Kidney epithelial cell (primary cell): ENCODE measurements at places on chromosomes 11 and 22. TPM values are rescaled to one million over a fixed set of nuclear protein-coding genes. Genes with fewer than 3 reads are reported as not detected.

GRCh38 chr11:62501432-62501891 is 45.1 kb downstream of the AHNAK start:
- DNase-seq = no peak

DNA sequence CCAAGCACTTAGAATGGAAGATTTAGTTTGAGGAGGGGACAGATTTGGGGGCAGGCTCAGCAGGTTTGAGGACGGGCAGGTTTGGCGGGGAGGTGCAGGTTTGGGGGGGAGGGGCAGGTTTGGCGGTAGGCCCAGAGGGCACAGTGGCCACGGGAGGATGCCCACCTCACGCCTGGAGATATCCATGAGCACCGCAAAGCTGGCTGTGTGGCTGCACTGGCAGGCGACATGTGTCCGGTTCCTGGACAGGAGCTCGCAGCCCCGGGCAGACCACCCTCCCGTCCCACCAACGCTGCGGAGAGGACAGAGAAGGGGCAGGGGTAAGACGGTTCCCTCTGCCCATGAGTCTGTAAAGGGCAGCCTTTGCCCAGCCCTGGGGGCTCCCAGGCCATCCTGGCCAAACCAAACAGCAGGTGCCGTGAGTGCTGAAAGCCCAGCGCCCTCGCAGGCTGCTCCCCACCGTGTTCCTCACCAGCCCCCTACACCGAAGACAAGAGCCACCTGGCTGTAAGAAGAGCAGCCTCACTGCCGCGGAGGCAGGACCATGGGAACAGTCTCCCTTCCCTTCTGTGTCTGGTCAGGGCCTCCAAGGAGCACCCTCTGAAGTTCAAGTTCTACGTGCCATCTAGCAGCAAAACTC is 43.0 kb downstream of the TRMU start:
- DNase-seq = no peak

DNA sequence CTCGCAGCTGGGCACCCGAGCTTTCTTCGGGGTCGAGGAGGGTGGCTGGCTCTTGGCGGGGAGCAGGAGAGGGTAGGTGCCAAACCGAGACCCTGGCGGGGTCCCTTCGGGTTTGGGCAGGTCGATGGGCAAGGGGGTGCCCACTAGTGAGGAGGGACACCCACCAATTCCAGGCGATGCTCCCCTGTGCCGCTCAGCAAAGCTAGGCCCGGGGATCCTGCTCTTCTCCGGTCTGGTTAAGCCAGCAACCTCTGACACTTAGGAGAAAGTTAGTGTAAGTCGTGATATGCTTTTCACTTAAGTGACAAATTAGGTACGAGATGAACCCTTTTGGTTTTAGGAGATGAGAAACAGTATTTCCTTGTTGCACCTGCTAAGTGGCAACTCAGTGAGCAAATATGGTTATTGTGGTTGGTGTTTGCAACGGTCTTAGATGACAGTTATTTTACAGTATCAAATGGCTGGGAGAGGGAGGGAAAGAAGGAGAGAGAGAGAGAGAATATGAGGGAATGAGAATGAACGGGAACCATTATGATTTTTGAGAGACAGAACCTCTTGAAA is 565 bp downstream of the NUCB2 start:
- no peak for DNase-seq

- no peak for DNase-seq
Observed at GRCh38 chr11:26412955-26413354, 81.0 kb downstream of the ANO3 start.

DNA sequence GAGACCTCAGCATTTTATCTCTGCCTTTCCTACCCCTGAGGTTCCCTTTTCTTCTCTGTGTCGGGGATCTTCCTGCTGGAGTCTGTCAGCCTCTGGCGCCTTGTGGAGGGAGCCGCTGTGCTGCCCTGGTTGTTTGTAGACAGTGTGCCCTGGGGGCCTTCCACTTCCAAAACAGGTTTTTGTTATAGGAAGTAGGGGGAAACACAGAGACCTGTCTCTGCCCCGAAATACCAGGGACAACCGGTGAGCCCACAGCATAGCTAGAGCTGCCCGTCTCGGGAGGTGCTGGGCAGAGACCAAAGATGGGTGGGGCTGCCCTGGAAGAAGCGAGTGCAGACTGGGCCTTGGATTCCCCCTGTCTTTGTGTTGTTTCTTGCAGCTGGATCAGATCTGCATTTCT is 8.0 kb downstream of the NCAPH2 start:
- no peak for DNase-seq

- no peak for DNase-seq
Observed at GRCh38 chr11:90704510-90704909, 481.7 kb upstream of the CHORDC1 start.

PNPLA3 gene
- 5.2 and 6.9 TPM in 2 replicates for total RNA-seq

GUCY1A2 gene
- 1.6 and 2.0 TPM in 2 replicates for total RNA-seq

SCGB1A1 gene
- not detected in 2 replicates for total RNA-seq
